ENCODE measurements at places on chromosomes 13 and 19. TPM values are rescaled to one million over a fixed set of nuclear protein-coding genes. Genes with fewer than 3 reads are reported as not detected.

Gene ICAM5
- total RNA-seq, result 0.88 TPM

- no peaks in the 10 kb centered on the region for H3K4me1 ChIP-seq
- no peaks in the 10 kb centered on the region for H3K36me3 ChIP-seq
- H3K4me3 ChIP-seq, result no peak overlapping the region
- H3K27me3 ChIP-seq, result no peaks in the 10 kb centered on the region
- no peak overlapping the region for H3K27ac ChIP-seq
- DNase-seq, result no peak
Observed at GRCh38 chr13:85575110-85575509, 224.1 kb downstream of the SLITRK6 start.

GRCh38 chr13:19665427-19665859 is 32.0 kb downstream of the MPHOSPH8 start:
- H3K27ac ChIP-seq, result no peak overlapping the region
- H3K4me3 ChIP-seq, result no peak overlapping the region
- H3K4me1 ChIP-seq, result no peaks in the 10 kb centered on the region
- DNase-seq, result no peak

Gene PODNL1
- not detected for total RNA-seq

DNA sequence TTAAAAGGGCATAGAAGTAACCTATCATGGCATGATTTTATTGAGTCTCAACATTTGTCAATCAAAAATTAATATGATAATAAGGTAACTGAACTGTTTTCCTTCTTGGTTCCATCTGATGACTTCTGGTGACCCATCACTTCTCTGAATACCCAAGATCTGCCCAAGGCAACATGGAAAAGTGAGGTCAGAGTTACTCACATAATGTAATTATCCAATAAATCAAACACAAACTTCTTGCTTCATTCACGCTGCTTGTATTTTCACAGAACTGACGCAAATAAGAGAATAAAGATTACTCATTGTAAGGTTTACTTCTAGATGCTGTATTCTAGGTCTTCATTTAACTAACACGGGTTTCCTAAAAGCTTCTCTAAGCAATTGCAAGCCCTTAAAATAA is 361.6 kb downstream of the RBM26 start:
- no peak overlapping the region for H3K27ac ChIP-seq
- H3K4me3 ChIP-seq, result no peak overlapping the region

- H3K27ac ChIP-seq, result peak overlapping the region; percentile 35
- peak; percentile 69 for DNase-seq
- H3K4me1 ChIP-seq, result no peaks in the 10 kb centered on the region
Observed at GRCh38 chr13:44231786-44232516, 141.7 kb upstream of the SERP2 start.

GRCh38 chr13:71493189-71493588 is 373.8 kb downstream of the DACH1 start:
- no peaks in the 10 kb centered on the region for H3K4me1 ChIP-seq
- no peak overlapping the region for H3K27ac ChIP-seq
- H3K27me3 ChIP-seq, result no peaks in the 10 kb centered on the region
- no peak overlapping the region for H3K4me3 ChIP-seq
- no peaks in the 10 kb centered on the region for H3K36me3 ChIP-seq
- DNase-seq, result no peak

Gene IQCN
- total RNA-seq, result 2.1 TPM

Gene CYP4F8
- total RNA-seq, result 1.5 TPM

GRCh38 chr13:23799945-23800344 is 89.3 kb downstream of the MIPEP start:
- H3K36me3 ChIP-seq, result no peaks in the 10 kb centered on the region
- H3K27ac ChIP-seq, result no peak overlapping the region
- DNase-seq, result no peak
- H3K4me1 ChIP-seq, result no peaks in the 10 kb centered on the region
- no peak overlapping the region for H3K4me3 ChIP-seq
- no peaks in the 10 kb centered on the region for H3K27me3 ChIP-seq

- DNase-seq, result no peak
- no peaks in the 10 kb centered on the region for H3K27me3 ChIP-seq
- H3K27ac ChIP-seq, result no peak overlapping the region
- H3K4me3 ChIP-seq, result no peak overlapping the region
Observed at GRCh38 chr13:99702687-99703319, 201.5 kb downstream of the TM9SF2 start.

Gene HSH2D
- 1.4 TPM for total RNA-seq

GRCh38 chr13:40063278-40063698 is 407.8 kb downstream of the COG6 start:
- peak overlapping the region; percentile 36 for H3K27ac ChIP-seq
- peaks cover 11% of the 10 kb centered on the region for H3K4me1 ChIP-seq
- DNase-seq, result no peak
- H3K4me3 ChIP-seq, result no peak overlapping the region
- H3K36me3 ChIP-seq, result no peaks in the 10 kb centered on the region

GRCh38 chr13:37375071-37375470 is 223.5 kb downstream of the POSTN start:
- no peaks in the 10 kb centered on the region for H3K36me3 ChIP-seq
- H3K27ac ChIP-seq, result no peak overlapping the region
- no peak for DNase-seq
- H3K27me3 ChIP-seq, result no peaks in the 10 kb centered on the region
- H3K4me3 ChIP-seq, result no peak overlapping the region
- H3K4me1 ChIP-seq, result no peaks in the 10 kb centered on the region

GRCh38 chr13:57056601-57057180 is 84.0 kb upstream of the PRR20A start:
- no peak overlapping the region for H3K27ac ChIP-seq
- no peaks in the 10 kb centered on the region for H3K36me3 ChIP-seq
- no peak overlapping the region for H3K4me3 ChIP-seq
- no peaks in the 10 kb centered on the region for H3K4me1 ChIP-seq

Measured in uterus (tissue), 4 donors.